ENCODE measurements at places on chromosomes 11 and 22.

DNA sequence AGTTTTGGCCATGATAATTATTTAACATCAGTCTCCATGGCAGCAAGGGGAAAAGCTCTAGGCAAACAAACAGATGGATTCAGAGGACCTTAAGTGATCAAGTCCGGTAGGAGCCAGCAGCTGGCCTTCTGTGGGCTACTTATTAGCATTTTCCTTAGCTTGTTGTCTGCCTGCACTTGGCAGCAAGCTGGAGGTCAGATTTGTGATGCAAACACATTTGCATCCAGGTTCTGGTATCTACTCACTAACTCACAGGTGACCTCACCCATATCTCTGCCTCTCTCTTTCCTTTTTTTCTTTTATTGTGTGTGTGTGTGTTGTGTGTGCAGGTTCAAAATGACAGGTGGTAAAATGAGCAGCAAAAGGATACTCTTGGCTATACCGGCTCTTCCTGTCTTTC is 32.3 kb downstream of the ARHGAP42 start:
- no peak for DNase-seq

DNA sequence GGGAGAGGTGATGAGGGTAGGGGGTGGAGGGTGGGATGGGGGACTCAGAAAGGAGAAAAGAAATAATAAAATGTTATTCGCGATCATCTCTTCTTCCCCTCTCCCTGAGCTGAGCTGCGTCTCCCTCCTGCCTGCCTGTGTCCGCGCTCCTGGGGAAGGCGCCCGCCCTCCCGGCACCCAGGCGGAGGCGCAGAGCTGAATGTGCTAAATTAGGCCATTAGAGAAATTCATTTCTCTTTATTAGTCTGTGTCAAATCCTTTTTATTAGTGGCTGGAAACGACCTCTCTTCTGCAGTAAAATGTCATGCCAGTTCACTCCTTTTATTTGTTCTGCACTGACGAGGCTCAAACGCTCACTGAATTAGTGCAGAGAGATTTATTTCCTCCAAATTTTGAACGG is 116.1 kb downstream of the FEZ1 start:
- no peak for DNase-seq

DNA sequence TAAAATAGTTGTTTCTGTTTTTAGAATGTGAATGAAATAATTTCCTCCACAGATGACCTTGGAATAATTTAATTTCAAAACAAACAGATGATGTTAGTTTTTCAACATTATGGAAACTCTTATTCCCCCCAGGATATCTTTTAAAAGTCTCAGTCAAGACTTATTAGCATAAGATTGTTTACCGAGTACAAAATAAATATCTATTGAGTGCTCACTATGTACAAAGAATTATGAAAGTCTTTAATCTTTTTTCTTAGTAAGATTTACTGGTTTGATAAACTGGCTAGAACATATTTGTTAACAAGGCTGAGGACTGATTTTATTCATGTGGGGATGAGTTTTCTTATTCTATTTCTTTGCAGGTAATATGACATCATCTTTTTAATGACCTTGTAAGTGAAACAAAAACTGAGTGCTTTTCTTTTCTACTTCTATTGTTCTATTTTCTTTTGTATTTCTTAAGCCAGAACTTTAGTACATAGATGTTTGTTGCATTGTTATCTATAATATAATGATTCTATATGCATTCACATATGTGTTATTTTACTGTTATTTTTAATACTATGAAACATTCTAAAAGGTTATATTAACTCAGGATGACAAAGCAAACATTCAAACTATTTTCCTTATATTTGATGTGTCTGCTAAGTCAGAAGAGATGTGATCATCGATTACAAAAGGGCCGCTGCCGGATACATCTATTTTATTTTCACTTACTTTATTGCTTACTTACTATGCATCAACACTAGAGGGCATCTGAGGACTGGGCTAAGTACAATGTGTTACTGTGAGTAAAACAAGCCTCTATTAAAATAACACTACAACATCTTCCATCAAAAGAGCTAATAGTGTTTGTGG is 111.0 kb upstream of the ARHGAP42 start:
- DNase-seq = no peak

GRCh38 chr11:1834779-1835670 is at the start of gene SYT8:
Gene SYT8 (plus strand): TSS chr11:1834990. CDS start chr11:1835106, 116 bp downstream.
- no peak for DNase-seq

- no peak for DNase-seq
Measured at GRCh38 chr11:9905960-9906791, 242.3 kb downstream of the SWAP70 start.

DNA sequence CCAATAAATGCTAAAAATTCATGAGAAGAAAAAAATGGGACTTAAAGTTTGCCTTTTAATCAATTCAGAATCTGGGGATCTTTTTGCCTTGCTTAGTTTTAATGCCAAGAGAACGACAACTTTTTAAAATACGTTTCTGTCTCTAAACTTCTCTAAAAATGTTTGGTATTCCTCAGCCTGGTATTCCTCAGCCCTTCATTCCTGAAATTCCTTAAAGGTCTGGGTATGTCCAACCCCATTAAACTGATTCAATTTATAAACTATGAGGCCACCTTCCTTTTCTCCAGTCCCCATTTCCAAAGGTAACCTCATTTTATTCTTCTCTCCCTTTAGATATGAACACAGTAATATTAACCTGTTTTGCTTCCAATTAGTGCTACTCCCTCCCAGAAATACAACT is 16.6 kb downstream of the POLA2 start:
- no peak for DNase-seq

DNA sequence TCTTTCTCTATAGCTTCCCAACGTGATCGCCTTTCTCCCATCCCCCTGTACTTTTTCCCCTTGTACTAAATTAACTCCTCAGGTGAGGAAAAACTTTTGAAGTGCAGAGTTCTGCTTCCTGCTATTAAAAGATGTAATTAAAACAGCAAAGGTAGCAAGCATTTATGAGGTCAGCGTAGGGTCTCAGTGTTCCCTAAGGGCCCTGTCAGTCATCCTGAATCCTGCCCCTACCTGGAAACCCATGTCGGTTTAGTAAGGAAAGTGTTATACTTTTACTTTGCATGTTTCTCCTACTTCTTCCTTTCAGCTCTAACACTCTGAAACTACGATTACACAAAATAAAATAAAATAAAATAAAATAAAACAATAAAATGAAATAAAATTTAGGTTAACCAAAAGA is 1.3 kb upstream of the HBB start:
- no peak for DNase-seq

- no peak for DNase-seq
Measured at GRCh38 chr22:20008221-20008995, 8.2 kb downstream of the ARVCF start.

DNA sequence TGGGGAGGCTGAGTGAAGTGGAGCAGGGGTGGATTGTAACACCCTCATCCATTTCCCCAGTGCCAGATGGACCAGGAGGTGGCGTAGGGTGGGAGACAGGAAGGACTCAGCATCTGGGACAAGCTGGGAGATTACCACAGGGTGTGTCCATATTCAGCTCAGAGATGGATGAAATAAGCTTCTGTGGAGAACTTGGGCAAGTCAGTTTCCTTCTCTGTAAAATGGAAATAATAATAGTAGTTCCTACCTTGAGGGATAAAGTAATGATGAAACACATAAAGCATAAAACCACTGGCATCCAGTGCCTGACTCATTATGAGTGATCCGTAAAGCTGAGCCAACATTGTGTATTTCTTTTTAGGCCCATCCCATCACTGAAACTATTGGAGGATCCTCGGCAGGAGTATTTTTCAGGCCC is 607 bp upstream of the ROBO4 start:
- DNase-seq = no peak

- no peak for DNase-seq
Measured at GRCh38 chr11:74520927-74521665, 27.6 kb upstream of the LIPT2 start.

DNA sequence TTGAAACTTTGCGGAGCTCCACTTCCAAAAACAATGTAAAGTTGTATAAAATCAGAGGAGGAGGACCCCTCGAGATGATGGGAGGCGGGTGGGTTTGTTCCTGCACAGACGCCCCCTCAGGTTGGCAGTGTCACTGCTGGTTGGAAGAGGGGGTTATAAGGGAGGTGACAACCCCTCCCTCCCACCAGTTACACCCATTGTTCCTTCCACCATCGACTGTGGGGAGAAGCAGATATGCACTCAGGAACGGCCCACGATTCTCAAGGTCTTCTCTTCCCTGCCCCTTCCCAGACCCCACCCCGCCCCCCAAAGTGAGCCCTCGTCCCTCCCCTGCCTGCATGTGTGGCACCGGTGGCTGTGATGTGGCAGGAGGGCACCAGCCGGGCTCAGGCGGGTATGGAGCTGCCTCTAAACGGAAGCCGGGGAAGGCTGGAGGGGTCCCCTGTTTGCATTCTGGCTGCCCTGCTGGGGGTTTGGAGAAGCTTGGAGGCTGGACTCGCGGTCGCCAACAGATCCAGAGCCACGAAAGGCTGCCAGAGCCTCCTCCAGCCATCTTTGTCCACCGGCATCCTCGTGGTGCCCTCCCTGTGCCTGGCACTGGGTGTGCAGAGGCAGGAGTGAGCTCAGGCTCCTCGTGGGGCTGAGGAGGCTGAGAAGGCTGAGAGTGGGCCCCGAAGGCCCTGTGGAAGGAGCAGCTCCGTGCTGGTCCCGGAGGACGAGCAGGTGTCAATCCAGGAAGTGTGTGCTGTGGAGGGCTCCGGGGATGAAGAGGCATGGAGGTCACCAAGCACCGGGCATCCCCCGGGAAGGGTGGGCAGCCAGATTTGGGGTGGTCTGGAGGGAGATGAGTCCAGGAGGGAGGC is 778 bp downstream of the KDELR3 start:
- DNase-seq = no peak
